SJCRH30 (cell line): ENCODE measurements at places on chromosomes 3 and 15. TPM values are rescaled to one million over a fixed set of nuclear protein-coding genes. Genes with fewer than 3 reads are reported as not detected.

The DCP1A gene
- 15.4 and 17.4 TPM in 2 replicates for total RNA-seq

The MUC20 gene
- total RNA-seq, result not detected in 2 replicates

The EEF1AKMT4 gene
- 5.4 and 5.5 TPM in 2 replicates for total RNA-seq

The HES1 gene
- 18.7 and 21.6 TPM in 2 replicates for total RNA-seq

GRCh38 chr3:86794361-86795065, 196.4 kb downstream of the VGLL3 start:
- DNase-seq, result peak; percentile 53

DNA sequence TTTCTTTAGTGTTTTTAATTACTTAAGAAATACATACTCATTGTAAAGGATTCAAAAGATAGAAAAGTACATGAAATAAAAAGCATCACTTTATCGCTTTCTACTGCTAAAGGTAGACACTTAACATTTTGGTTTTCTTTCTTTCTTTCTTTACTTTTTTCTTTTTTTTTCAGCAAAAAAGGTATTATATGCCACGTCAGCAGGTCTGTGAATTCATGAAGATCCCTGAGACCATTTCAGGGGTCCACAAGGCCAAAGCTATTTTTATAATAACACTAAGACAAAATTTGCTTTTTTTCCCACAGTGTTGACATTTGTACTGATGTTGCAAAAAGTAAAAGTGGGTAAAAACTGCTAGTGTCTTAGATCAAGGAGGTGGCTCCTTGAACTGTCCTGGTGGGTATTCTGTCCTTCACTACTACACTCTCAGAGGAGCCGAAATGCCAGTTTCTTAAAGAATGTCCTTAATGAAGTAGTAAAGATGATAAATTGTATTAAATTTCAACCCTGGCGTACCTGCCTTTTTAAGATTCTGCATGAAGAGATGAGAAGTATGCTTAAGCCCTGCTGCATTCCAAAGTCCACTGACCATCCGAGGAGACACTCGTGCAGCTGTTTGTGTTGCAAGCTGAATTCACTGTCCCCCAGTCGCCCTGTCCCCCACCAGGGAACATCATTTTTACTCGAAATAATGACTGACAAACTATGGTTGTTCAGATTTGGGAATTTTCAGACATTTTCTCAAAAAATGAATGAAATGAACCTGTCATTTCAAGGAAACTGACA, 106.7 kb upstream of the PIAS1 start:
- no peak for DNase-seq

DNA sequence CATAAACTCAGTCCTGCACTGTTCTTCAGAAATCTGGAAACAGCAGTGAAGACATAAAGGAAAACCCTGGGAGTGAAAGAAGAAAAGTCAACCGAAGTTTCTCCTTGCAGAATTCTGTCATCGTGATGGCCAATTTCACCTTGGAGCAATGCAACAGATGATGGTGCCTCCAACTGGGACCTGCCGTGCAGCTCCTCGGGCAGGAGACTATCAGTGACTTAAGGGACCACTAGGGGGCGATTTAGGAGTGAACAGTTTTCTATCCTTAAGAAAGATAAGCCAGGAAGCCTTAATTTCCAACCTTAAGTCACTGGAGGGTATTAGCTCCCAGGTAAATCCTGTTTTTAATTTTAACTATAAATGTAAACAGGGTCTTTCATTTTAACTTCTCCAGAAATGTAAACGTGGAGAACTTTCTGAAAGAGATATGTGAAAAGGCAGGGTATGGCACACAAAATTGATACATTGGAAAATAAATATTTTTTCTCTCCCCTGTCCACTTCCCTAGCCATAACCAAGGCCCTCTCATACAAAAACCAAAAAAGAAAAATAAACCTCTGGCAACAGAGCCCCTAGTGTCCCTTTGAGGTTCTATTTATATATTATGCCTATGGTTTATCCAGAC, 116.3 kb downstream of the PDZRN3 start:
- DNase-seq, result peak; percentile 40
